T-helper 22 cell (primary cell): ENCODE measurements at places on chromosomes 11 and 22.

GRCh38 chr11:28466506-28466905 is 358.3 kb downstream of the METTL15 start:
- no peak for DNase-seq

GRCh38 chr22:36760786-36761185 is 15.1 kb downstream of the IFT27 start:
- no peak for DNase-seq

- no peak for DNase-seq
These were observed 340.7 kb downstream of the LARGE1 start for GRCh38 chr22:33579448-33580093.

- DNase-seq, result no peak
These were observed 7.0 kb downstream of the UNC93B1 start for GRCh38 chr11:67996622-67997474.

- no peak for DNase-seq
These were observed 10.5 kb downstream of the EMID1 start for GRCh38 chr22:29216011-29216872.
